CD14-positive monocyte (primary cell): ENCODE measurements at places on chromosomes 16 and 17.

- DNase-seq, result no peak
Measured at GRCh38 chr16:3189869-3190268, 1.9 kb downstream of the OR1F1 start.

GRCh38 chr17:57511475-57512123 lies 233.5 kb downstream of the CCDC182 start:
- no peak for DNase-seq

- DNase-seq, result no peak
Measured at GRCh38 chr17:57068222-57068658, 16.8 kb upstream of the AKAP1 start.

GRCh38 chr17:18328643-18329204 lies 13.6 kb downstream of the SMCR8 start:
- no peak for DNase-seq

- DNase-seq, result no peak
Measured at GRCh38 chr17:75897160-75898019, 639 bp upstream of the TRIM65 start.

DNA sequence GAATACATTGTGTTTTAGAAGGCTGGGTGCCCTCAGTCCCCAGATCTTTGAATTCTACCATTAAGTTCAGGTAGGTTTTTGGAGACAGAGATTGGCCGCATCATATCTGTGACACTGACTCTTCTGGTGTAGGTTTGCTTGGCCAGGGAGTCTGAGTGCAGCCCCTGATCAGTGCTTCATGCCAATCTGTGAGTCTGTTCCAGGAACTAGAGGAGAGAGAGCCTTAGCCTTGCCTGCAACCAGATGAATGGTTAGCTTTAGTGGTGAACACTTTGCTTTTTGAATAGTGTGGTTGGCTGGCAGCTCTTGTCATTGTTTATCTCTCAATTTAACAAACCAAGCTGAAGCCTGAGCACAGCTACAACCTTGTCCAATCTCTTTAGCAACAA lies 87.8 kb downstream of the PLXDC1 start:
- DNase-seq, result no peak

- no peak for DNase-seq
Measured at GRCh38 chr17:67067571-67068482, 23.5 kb downstream of the CACNG1 start.

DNA sequence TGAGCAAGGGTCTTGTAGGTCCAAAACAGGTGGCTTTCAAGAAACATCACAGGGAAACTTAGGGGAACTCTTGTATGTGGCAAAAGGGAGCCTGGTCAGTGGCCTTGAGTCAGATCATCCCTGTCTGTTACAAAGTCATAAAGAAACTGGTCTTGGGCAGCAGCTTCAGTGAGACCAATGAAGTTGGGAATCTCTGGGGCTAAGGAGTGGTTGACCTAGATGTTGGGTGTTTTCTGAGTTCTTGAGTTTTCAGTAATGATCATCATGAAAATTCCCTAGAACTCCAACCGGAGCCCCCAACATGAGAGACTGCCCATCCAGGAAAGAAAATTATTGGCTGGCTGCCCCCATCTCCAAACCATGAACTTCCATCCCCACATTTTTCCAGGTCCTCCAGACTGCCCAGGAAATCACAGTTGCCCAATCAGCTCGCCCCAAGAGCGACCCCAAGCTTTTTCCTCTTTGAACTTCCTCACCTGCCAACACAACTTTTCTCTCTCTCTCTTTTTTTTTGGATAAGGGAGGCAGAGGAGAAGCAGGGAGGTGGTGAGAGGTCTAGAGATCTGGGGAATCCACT lies 3.9 kb downstream of the CCR7 start:
- DNase-seq, result peak; percentile 65

- no peak for DNase-seq
Measured at GRCh38 chr17:28020515-28020914, 22.0 kb upstream of the NLK start.

DNA sequence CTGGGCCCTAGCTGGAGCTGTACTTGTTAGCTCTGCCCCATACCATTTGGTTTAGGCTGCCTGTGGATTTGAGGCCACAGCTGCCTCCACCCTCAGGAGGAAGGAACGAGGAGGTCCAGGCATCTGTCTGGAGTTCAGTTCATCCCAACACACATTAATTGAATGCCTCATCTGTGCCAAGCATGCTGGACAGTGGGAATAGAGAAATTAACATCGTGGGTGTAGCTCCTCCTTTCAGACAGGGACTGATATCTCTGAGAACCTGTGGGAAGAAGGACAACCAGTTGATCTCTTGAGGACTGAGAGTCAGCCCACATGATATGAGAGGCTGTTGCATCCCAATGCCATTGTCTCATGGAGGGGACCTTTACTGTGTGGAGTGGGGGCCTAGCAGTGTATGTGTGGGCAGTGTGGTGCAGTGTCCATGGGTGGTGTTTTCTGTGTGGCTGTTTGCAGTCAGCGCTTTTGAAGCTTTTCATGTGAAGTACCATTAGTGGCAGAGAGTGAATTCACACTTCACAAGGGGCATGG lies 29.4 kb upstream of the DDX52 start:
- DNase-seq, result no peak

DNA sequence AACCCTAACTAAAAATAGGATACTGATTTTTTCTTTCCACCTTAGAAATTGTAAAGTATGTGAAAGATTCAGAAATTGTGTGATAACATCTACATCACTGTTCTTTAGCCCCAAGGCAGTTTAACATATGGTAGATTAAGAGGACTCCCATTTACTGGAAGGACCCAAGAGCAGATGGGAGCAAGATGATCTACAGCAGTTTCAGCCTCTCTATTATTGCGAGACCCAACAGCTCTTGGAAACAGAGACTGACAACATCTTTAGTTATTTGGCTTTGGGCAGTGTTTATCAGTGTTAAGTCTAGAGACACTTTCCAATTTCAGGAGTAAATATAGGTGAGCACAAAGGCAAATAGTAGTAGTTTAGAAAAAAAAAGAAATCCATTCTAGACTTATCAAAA lies 124.9 kb upstream of the CORO6 start:
- no peak for DNase-seq

GRCh38 chr17:2724784-2725164 lies 13.2 kb upstream of the CLUH start:
- DNase-seq, result no peak

GRCh38 chr16:1766701-1767100 lies 4.6 kb downstream of the NME3 start:
- DNase-seq, result no peak

DNA sequence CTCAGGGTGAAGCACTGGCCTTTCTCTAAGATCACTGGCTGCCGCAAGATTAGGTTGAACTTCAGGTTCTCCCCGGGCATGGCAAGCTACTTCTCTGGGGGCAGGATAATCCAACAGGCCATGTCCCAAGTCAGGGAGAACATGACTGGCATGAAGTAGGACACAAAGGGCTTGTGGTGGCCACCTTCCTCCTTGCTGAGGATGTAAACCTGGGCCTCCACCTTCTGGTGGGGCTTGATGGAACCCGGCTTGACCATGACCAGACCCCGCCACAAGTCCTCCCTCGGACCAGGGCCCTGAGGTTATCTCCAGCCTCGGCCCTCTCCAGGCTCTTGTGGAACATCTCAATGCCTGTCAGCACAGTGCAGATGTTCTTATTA lies 211.1 kb upstream of the WSB1 start:
- no peak for DNase-seq

DNA sequence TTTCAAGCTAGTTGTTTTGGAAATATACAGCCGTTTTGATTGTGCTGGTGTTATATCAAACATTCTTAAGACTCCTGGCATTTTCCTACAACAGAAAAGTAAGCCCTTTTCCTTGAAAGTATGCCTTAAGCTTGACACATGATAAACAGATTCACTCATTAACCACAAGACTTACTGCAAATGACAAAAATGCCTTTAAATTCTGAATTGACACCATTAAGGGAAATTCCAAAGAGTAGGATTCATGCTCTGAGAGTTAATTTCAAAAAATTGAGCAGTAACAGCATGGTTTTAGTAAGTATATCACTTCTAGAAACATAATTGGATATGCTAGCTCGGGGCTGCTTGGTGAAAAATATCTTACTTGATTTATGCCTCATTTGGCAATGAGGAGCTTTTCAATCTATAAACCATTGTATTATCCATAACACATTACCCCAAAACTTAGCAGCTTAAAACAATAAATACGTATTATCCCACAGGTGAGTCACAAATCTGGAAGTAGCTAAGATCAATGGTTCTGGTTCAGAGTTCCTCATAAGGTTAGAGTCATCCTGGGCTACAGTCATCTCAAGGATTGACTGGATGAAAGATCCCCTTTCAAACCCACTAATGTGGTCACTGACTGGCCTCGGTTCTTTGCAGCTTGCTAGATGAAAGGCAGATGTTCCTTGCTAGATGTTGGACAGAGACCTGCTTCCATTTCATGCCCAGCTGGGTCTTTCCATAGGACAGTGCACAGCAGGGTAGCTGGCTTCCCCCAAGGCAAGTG lies 8.2 kb upstream of the PHAF1 start:
- DNase-seq, result no peak

- DNase-seq, result no peak
Measured at GRCh38 chr16:49910541-49911071, 54.7 kb upstream of the ZNF423 start.

- DNase-seq, result no peak
Measured at GRCh38 chr17:34245351-34245905, 9.7 kb upstream of the CCL2 start.

DNA sequence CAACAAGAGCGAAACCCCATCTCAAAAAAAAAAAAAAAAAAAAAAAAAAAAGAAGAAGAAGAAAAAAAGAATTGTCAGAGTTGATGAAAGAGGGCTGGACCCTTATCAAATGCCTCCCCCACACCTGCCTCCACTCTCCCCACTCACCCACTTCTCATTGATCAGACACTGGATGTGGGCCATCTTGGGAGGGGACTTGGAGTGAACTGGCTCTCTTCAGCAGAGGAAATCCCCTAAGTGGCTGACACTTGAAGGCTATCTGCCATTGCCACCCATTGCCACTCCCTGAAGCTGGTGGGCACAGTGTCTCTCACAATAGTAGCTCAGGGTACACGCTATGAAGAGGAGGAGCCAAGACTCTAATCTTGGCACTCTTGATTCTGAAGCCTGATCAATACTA lies 1.6 kb downstream of the ITGA2B start:
- no peak for DNase-seq

DNA sequence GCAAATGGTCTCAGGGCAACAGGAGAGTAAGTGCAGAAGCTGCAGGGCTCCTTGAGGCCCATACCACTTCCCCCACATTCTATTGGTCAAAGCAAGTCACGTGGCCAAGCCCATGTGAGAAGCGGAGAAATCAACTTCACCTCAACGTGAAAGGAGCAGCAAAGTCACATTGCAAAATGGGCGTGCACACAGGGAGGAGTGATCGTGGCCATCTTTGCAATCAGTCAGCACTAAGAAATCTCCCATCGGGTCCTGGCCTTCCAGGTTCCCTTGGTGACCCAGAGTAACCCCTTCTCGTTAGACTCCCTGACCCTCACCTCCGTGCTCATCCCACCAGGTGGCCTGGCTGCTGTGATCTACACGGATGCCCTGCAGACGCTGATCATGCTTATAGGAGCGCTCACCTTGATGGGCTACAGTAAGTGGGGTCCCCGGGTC lies 38.0 kb downstream of the SLC5A11 start:
- DNase-seq, result no peak

DNA sequence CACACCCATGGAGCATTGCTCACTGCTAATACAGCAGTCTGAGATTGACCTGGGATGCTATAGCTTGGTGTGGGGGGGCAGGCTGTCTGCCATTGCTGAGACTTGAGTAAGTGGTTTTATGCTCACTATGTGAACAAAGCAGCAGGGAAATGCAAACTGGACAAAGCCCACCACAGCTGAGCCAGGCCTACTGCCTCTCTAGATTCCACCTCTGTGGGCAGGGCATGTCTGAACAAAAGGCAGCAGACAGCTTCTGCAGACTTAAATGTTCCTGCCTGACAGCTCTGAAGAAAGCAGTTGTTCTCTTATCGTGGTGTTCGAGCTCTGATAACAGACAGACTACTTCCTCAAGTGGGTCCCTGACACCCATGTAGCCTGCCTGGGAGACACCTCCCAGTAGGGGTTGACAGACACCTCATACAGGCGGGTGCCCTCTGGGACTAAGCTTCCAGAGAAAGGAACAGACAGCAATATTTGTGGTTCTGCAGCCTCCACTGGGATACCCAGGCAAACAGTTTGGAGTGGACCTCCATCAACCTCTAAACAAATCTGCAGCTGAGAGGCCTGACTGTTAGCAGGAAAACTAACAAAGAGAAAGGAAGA lies 2204.8 kb downstream of the TP53TG3F start:
- DNase-seq, result no peak

GRCh38 chr16:72848028-72848400 lies 199.9 kb downstream of the ZFHX3 start:
- DNase-seq, result no peak

- DNase-seq, result peak; percentile 86
Measured at GRCh38 chr16:23826528-23827045, 9.2 kb upstream of the PRKCB start.

GRCh38 chr16:77194295-77195231 lies 3.6 kb downstream of the MON1B start:
- no peak for DNase-seq

DNA sequence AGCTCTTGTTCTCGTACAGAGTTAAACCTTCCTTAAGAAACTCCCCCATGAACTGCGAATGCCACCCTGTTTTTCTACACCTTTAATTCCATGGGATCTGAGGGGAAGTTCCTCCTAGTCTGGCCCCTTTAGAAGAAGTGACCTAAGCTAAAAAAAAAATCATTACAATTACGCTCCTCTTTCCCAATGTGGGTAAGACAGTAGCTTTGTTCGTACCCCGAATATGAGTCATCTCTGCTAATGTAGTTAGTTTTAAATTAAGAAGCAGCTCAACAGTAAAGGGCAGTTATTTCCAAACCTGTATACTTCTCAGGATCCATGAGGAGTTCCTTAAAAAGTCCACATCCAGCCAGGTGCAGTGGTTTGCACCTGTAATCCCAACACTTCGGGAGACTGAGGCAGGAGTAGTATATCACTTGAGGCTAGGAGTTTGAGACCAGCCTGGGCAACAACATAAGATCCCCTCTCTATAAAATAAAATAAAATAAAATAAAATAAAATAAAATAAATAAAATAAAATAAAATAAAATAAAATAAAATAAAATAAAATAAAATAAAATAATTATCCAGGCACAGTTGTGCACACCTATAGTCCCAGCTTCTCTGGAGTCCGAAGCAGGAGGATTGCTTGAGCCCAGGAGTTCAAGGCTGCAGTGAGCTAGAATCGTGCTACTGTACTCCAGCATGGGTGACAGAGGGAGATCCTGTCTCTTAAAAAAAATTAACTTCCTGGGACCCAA lies 26.1 kb downstream of the RCVRN start:
- peak; percentile 70 for DNase-seq

GRCh38 chr16:65546353-65546791 lies 424.5 kb upstream of the CDH11 start:
- no peak for DNase-seq
